ENCODE measurements at places on chromosomes 2 and 18. TPM values are rescaled to one million over a fixed set of nuclear protein-coding genes. Genes with fewer than 3 reads are reported as not detected.
A peak's percentile ranks its signal among the peaks of the same experiment; 100 is the strongest.

DNA sequence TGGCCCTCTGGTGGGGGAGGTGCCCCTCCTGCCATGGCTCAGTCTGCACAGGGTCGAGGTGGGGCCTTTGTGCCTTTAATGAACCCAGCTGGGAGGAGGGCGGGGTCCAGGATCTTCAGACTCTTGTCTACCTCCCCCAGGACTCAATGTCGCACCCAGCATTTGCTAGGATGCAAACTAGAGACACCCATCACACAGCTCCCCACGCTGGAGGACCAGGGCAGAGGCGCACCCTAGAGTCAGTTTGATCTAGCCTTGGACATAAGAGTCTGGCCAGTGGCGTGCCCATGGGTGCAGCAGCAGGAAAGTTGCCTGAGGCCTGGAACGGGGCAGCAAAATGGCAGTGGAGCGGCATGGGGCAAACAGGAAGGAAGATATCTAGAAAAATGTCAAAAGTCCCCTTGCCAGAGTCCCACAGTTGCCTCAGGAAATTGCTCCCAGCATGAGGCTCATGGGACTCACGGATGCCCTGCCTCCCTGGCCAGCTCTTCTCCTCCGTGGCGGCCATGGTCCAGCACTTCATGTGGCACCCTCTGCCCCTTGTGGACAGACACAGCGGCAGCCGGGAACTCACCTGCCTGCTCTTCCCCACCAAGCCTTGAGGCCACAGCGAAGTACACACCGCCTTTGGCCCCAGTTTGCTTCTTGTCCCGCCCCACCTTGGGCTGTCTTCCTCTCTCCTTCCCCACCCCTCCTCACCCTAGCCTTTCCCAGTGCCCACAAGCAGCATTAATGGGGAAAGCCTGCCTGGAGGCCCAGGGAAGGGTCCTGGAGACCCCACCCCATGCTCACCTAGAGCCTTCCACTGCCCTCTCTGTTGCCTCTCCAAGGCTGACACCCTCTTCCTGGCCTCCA, 17.7 kb downstream of the SH2D6 start:
- ATAC-seq = no peak

- ATAC-seq = no peak
Observed at GRCh38 chr2:214995926-214996670, 142.3 kb downstream of the ABCA12 start.

DNA sequence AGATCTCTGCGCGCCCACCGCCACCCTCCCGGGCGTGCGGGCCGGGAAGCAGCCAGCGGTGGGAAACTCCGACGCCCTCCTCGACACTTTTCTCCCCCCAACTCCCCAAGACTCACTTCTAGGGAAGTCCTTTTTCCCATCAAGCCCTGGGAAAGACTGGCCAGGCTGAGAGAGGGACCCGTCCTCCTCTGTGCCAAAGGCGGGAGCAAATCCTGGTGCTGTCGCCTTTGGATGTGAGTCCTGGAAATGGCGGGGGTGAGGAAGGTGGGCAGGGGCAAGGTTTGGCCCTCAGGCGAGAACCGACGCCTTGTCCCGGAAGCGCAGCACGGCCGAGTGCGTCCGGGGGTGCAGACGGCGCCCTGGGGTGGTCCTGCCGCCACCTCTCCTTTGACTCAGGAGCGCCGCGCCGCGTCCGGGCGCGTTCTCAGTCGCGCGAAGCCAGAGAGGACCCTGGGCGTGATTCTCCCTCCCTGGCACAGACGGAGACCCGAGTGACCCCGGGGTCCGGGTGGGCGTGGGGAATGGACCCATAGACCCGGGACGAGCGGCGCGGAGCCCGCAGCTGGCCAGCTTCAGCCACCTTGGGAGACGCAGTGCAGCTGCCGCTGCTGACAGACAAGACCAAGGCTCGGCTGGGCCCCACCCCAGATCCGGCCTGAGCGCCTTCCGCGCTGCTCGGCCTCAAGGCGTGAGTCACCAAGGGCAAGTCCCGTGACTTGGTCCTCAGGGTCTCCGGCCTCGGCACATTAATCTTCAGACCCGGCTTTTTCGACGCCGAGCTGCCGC, 3.5 kb upstream of the LBX2 start:
- peak; percentile 52 for ATAC-seq

GRCh38 chr2:4780679-4781078, 911.5 kb upstream of the SOX11 start:
- ATAC-seq = no peak

- no peak for ATAC-seq
Observed at GRCh38 chr2:127411653-127412369, 6.4 kb upstream of the PROC start.

The FEV gene
- 0.41 TPM for total RNA-seq

The CYS1 gene
- total RNA-seq = 0.97 TPM

GRCh38 chr2:196266855-196267254, 95.5 kb upstream of the STK17B start:
- ATAC-seq = no peak

GRCh38 chr2:240858871-240859270, 9.8 kb upstream of the AGXT start:
- ATAC-seq = no peak

GRCh38 chr18:72985686-72986085, 117.9 kb upstream of the NETO1 start:
- ATAC-seq = no peak

The PPP1CB gene
- 153 TPM for total RNA-seq

All from motor neuron (in vitro differentiated cells).